ENCODE measurements at places on chromosomes 2 and 18.

GRCh38 chr2:183998797-183999190 is 599.5 kb upstream of the ZNF804A start:
- no peak for DNase-seq

GRCh38 chr2:120476141-120476540 is 130.2 kb downstream of the INHBB start:
- DNase-seq, result no peak

- DNase-seq, result no peak
Measured at GRCh38 chr18:9364242-9364641, 29.7 kb downstream of the TWSG1 start.

DNA sequence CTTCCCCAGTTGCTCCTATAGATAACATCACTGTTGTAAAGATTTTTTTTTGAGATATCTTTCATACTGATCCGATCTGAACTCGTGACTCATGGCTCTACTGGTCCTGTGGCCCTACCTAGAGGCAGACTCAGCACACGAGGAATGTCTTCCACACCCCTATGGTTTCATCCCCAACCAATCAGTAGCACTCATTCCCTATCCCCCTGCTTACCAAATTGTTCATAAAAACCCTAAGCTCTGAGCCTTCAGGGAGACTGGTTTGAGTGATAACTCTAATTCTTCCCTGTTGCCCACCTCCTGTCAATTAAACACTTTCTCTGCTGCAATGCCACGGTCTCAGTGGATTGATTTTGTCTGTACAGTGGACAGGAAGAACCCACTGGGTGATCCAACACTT is 4.2 kb upstream of the SAP130 start:
- DNase-seq, result no peak

DNA sequence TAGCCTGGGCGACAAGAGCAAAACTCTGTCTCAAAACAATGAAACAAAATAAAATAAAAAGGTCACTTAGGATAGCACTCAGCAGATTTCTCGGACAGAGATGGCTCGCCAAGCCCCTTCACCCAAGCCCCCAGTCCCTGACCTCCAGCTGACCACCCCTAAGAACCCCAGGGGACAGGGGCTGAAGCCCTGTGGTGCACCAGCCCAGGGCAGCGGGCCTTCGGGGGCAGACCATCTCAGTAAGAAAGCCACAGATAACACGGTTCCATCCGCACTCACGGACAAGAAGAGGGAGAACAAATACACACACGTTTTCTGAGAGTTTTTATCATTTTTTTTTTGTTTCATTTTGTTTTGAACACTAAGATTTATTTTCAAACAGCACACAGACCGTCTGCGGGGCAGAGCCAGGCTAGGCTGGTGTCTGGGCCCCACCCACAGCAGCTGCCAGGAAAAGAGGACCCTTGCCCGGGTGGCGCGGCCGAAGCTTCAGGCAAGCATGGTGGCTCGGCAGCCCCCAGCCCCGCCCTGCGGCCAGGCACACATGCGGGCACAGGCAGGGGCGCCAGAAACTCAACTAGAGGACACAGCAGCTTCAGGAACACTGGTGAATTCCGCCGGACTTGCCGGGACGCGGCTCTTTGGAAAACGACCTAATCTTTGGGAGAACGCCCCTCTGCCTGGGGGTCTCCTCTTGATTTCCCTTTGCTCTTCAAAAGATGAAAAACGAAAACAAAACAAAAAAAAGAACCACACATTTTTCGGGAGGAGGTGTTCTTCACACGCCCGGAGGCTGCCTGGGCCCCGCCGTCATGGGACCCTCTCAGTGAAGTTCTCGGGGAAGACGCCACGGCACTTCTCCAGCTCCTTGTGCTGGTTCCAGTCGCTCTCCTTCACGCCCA is 59.0 kb downstream of the BIN1 start:
- no peak for DNase-seq

GRCh38 chr2:120675460-120676130 is 60.1 kb upstream of the GLI2 start:
- DNase-seq, result no peak

GRCh38 chr2:142867136-142867535 is 10.3 kb upstream of the KYNU start:
- no peak for DNase-seq

GRCh38 chr2:317501-318424 is 29.9 kb upstream of the ALKAL2 start:
- peak; percentile 34 for DNase-seq

DNA sequence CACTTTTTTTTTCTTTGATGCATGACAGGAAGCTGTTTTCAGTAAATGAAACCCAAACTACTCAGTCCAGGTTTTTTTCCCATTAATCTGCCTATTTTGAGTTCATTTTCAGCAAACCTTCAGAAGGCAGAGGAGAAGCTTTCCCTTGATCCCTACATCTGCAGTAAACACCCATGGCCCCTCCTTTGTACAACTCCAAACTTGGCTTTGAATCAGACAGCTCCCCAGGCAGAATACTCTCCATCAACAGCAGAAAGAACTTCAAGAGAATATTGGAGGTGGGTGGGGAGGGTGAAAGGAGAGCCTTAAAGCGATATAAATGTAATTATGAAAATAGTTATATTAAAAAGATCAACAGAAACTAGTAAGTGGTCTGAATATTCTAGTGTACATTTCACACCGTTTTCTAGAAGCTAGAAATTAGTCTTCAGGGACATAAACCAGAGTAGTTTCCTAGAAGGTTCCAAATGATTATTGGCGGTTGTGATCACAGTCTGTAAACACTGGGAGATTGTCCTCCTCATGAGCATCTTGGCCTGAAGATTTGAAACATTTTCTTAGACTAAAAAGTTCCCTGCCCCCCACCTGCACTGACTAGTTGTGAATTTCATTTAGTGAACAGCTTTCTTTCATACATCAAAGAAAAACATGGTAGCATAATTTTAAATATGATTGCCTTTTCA is 75.1 kb upstream of the STK39 start:
- DNase-seq, result no peak

Measured in brain pericyte (primary cell).